ENCODE measurements at places on chromosomes 1 and 21.

DNA sequence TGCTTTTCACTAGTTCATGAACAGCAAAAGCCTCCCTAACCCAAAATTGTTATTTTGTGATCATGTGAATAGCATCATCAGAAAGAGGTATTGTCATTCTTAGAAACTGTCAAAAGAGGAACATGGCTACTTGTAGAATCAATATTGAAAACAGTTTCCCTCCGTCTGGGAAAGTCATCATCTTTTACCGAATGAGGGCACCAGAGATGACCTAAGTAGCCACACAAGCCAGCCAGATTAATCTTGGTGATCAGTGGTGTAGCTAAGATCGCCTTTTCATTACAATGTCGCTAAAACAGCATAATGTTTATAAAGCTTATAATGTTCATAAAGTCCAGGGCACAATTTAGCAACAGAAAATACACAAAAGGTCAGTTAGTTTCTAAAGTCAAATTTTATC is 136.1 kb downstream of the SIPA1L2 start:
- no peak for DNase-seq

DNA sequence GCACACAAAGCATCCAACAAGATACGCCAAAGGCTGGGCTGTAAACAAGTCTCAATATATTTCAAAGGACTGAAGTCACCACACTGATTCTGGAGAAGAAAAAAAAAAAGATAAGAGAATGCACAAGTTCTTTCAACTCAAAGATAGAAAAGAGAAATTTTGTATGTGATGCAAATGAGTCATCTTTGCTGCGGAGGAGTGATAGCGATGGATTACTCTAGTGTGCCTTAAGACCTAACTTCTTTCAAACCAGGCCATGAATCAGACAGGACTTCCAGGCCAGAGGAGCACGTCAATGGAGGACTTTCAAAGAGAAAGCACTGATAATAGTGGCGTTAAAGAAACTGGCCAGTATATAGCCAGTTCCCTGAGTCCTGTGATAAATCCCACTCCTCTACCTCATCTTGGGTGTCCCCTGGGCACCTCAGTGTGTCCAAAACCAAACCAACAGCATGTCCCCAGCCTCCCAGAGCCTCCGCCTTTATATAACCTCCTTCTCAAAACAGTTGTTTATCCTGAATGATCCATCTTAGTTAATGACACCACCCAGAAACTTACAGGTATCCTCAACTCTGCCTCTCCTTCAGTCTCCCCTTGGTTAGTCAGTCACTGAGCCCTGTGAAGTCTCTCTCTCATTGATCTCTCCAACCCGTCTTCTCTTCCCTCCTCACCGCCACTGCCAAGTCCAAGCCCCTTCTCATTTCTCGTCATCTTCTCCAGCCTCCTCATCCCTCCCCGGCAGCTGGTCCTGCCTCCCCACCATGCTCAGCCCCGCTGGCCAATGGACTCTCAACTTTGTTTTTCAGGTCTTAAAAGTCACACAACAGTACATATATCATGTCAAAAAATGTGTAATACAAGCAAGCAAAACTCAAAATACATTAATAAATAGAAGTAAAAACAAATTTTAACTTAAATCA is 47.2 kb upstream of the IFFO2 start:
- no peak for DNase-seq

- DNase-seq: peak; percentile 85
Observed at GRCh38 chr1:16067127-16067768, 6.2 kb downstream of the FAM131C start.

DNA sequence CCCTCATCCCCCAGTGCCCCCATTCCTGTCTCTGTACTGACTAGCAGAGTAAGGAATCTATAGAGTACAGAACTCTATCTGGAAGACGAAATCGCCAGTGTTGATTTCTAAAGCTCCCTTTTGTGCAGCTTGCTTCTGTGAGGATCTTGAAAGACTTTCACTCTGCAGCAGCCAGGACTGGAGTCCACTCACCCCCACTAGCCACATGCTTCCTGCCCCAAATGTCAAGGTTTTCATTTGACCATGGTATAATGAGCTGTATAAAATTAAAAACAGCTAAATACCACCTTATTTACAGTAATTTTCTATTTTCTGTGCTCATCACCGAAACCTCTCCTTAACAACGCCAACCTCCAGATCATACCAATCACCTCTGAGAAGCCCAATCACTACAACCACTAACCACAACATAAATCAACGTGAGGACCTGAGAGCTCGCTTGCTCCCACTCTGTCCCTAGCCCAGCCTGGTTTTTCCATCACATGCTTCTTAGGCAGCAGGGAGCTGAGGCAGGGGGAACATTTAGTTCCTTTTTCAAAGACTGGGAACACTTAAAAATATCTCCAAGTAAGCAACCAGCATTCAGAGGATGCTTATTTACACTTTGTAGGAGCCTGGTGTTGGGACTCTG is 56.1 kb upstream of the IRF2BP2 start:
- no peak for DNase-seq

GRCh38 chr1:22457836-22458235 is 6.2 kb downstream of the ZBTB40 start:
- no peak for DNase-seq

- DNase-seq: no peak
Observed at GRCh38 chr1:37036667-37037053, 2.3 kb upstream of the GRIK3 start.

Measured in renal cortical epithelial cell (primary cell).